ENCODE measurements at places on chromosomes 2 and 18. TPM values are rescaled to one million over a fixed set of nuclear protein-coding genes. Genes with fewer than 3 reads are reported as not detected.

GRCh38 chr2:23574919-23575654 is 190.1 kb downstream of the KLHL29 start:
- H3K4me3 ChIP-seq = no peak overlapping the region
- H3K36me3 ChIP-seq = no peaks in the 10 kb centered on the region
- H3K27me3 ChIP-seq = no peaks in the 10 kb centered on the region
- H3K4me1 ChIP-seq = no peaks in the 10 kb centered on the region

- H3K27ac ChIP-seq = no peak overlapping the region
- H3K36me3 ChIP-seq = no peaks in the 10 kb centered on the region
- H3K27me3 ChIP-seq = no peaks in the 10 kb centered on the region
- no peak for DNase-seq
Observed at GRCh38 chr2:144824306-144825080, 304.6 kb upstream of the ZEB2 start.

CENPA gene
- 17.9 TPM for total RNA-seq

LHCGR gene
- not detected for total RNA-seq

DLX1 gene
- 4.9 TPM for total RNA-seq

GRCh38 chr2:172101821-172102390 is 794 bp downstream of the DLX2 start:
- no peak for DNase-seq
- H3K4me3 ChIP-seq = peak overlapping the region; percentile 50
- no peaks in the 10 kb centered on the region for H3K27me3 ChIP-seq
- H3K36me3 ChIP-seq = no peaks in the 10 kb centered on the region

DNA sequence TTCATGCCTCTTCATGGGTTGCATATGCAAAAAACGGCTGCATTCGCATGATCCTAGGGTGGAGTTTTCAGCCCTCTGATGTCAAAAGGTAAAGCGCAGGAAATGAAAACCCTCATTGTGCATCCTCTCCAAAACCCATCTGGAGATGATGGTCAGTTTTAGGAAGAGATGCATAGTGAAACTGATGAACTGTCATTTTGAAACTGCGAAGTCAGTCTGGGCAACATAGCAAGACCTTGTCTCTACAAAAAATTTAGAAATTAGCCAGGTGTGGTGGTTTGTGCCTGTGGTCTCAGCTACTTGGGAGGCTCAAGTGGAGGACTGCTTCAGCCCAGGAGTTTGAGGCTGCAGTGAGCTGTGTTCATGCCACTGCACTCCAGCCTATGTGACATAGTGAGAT is 2.5 kb upstream of the TTLL4 start:
- no peaks in the 10 kb centered on the region for H3K27me3 ChIP-seq
- no peak overlapping the region for H3K4me3 ChIP-seq
- no peak for DNase-seq
- peaks cover 4% of the 10 kb centered on the region for H3K36me3 ChIP-seq

- H3K4me1 ChIP-seq = no peaks in the 10 kb centered on the region
- no peak overlapping the region for H3K27ac ChIP-seq
- H3K36me3 ChIP-seq = no peaks in the 10 kb centered on the region
- H3K4me3 ChIP-seq = no peak overlapping the region
- H3K27me3 ChIP-seq = no peaks in the 10 kb centered on the region
Observed at GRCh38 chr2:167104691-167105090, 216.4 kb downstream of the XIRP2 start.

LYPD1 gene
- total RNA-seq = 75.9 TPM

USP14 gene
- 38.9 TPM for total RNA-seq

KIAA2012 gene
- 0.03 TPM for total RNA-seq

DNA sequence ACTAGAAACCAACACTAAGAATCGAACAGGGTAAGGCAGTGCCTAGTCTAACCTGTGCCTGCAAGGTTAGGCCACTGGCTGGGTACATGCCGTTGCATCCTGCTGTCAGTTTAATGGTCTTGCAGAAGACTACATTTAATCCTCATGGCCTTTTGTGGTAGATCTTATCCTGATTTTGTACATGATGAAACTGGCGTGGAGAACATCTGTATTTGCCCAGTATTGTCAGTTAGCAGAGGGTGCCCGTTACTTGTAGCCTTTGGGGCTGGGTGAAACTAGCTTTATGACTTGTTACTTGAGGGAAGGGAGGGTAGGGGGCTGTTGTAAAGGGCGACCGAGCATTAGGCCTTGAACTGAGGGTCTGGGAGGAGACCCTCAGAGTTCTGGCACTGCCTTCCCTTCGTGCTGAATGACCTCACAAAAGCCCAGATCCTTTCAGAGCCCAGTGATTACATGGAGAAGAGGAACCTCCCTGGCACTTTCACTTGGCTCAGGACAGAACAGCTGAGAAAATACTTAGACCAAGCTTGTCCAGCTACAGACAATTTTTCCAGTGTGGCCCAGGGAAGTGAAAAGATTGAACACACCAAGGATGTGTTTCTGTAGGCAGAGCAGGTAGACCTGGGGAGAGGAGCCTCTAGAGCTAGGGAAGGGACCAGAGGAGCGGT is 19.5 kb downstream of the SLC20A1 start:
- H3K36me3 ChIP-seq = peaks cover 64% of the 10 kb centered on the region
- H3K27me3 ChIP-seq = no peaks in the 10 kb centered on the region
- no peak overlapping the region for H3K27ac ChIP-seq
- H3K4me3 ChIP-seq = no peak overlapping the region

GRCh38 chr18:35183886-35184285 is 56.9 kb upstream of the ZNF397 start:
- H3K27ac ChIP-seq = no peak overlapping the region
- no peaks in the 10 kb centered on the region for H3K36me3 ChIP-seq
- H3K4me1 ChIP-seq = no peaks in the 10 kb centered on the region
- no peak for DNase-seq
- H3K27me3 ChIP-seq = no peaks in the 10 kb centered on the region

GRCh38 chr2:218834685-218835084 is 3.1 kb upstream of the PRKAG3 start:
- DNase-seq = no peak
- no peak overlapping the region for H3K4me3 ChIP-seq
- no peaks in the 10 kb centered on the region for H3K36me3 ChIP-seq
- peaks cover 7% of the 10 kb centered on the region for H3K27me3 ChIP-seq
- H3K4me1 ChIP-seq = peaks cover 8% of the 10 kb centered on the region

NCKAP1 gene
- 195 TPM for total RNA-seq

RND3 gene
- total RNA-seq = 178 TPM

FSIP2 gene
- total RNA-seq = not detected

- H3K27me3 ChIP-seq = no peaks in the 10 kb centered on the region
- H3K4me3 ChIP-seq = no peak overlapping the region
- no peak overlapping the region for H3K27ac ChIP-seq
- H3K4me1 ChIP-seq = no peaks in the 10 kb centered on the region
- no peak for DNase-seq
- no peaks in the 10 kb centered on the region for H3K36me3 ChIP-seq
Observed at GRCh38 chr2:8394131-8394530, 287.7 kb upstream of the ID2 start.

STPG4 gene
- total RNA-seq = not detected

- no peak for DNase-seq
- no peak overlapping the region for H3K27ac ChIP-seq
- no peaks in the 10 kb centered on the region for H3K36me3 ChIP-seq
- H3K4me3 ChIP-seq = no peak overlapping the region
- no peaks in the 10 kb centered on the region for H3K4me1 ChIP-seq
Observed at GRCh38 chr2:99085421-99085820, 56.1 kb upstream of the C2orf15 start.

UGT1A6 gene
- not detected for total RNA-seq

DNA sequence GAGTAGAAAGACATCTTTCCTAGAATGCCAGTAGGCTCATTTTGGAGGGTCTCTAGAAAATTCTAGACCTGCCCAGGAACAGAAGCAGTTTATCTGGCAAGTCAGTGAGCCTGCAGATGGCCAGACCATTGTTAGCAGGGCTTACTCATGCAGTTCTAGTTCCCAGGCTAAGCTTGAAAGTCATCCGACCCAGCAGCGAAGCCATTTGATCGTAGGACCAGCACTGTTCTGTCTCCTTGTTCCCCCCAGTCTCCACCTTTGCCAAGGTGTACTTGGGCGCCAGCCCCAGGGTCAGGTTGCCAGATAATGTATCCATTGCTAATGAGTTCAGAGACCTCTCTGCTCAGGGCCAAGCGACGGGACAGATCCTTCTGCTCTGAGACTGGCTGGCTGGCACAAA is 70.1 kb downstream of the EPAS1 start:
- DNase-seq = no peak
- no peak overlapping the region for H3K27ac ChIP-seq
- H3K4me1 ChIP-seq = peaks cover 11% of the 10 kb centered on the region
- H3K27me3 ChIP-seq = no peaks in the 10 kb centered on the region

DNA sequence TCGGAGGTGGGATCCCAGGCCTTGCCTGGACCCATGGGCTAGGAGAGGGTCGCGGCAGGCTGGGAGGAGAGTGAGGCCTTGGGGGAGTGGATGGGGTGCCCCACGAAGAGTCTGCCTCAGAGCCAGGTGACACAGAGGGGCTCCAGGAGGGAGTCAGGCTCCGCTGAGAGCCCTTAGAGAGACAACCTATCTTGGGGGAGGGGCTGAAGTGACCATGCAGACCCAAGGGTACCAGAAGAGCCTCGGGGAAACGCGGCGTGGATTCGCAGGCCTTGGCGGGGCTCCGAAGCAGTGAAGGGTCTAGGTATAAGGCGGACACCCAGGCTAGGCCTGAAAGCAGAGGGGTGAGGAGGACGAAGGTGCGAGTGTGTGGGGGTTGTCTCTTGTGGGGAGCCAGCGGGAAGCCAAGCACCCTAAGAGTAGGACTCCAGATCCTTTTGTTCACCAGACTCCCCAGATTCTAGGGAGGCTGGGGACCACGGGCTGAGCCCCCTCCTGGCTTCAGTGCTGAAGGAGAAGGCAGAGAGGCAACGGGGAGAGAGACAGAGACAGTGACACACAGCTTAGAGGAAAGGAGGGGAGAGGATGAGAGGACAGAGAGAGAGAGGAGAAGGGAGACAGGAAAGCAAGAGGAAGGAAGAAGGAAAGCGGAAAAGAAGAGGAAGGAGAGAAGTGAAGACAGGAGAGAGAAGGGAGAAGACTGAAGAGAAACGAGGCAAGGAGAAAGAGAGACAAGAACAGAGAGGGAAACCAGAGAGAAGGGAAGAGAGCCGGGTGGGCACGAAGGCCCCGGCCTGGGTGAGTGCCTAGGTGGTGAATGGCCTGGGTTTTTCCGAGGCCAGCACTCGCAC is 1.1 kb upstream of the HOXD11 start:
- H3K27me3 ChIP-seq = peaks cover 52% of the 10 kb centered on the region
- DNase-seq = no peak
- no peak overlapping the region for H3K4me3 ChIP-seq
- H3K4me1 ChIP-seq = peaks cover 9% of the 10 kb centered on the region

SPHKAP gene
- total RNA-seq = not detected

DNA sequence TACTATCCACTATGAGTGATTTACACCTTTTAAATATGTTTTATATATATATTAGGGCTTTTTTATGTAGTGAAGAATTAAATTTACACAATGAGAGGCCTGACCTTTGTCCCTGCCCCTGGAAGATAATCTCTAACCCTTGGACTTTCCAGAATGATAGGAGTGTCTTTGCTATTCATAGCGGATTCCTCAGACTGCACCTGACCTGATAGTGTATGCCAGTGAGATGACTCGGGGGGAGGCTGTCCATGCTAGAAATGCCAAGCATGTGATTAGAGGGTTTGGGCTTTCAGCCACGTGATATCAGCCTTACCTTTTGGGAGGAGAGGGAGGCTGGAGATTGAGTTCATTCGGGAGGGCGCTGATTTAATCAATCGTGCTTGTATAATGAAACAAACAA is 44.1 kb upstream of the LHCGR start:
- no peaks in the 10 kb centered on the region for H3K27me3 ChIP-seq
- H3K4me1 ChIP-seq = no peaks in the 10 kb centered on the region
- no peaks in the 10 kb centered on the region for H3K36me3 ChIP-seq
- H3K27ac ChIP-seq = no peak overlapping the region
- H3K4me3 ChIP-seq = no peak overlapping the region
- DNase-seq = no peak

PAIP2B gene
- 0.34 TPM for total RNA-seq

- H3K36me3 ChIP-seq = no peaks in the 10 kb centered on the region
- H3K27me3 ChIP-seq = no peaks in the 10 kb centered on the region
- DNase-seq = no peak
Observed at GRCh38 chr2:55452879-55453278, 33.2 kb upstream of the CCDC88A start.

TMEM37 gene
- not detected for total RNA-seq

DNA sequence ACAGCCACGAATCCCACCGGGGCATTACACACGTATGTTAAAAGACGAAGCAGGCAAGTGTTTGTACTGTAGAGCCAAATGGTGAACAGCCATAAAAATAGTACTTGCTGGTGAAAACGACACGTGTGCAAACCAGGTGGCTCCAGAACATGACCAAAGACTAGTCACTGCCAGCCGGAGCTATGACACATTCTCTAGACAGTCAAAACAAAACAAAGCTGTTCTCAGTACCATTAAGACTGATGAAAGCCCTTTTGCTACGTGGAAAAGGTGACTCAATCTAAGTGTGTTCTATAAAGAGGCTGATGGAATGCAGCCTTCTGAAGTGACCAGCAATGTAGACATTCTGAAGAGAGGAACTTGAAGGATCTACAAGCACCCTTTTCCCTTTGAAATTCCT is 367.7 kb upstream of the NETO1 start:
- no peaks in the 10 kb centered on the region for H3K36me3 ChIP-seq
- no peaks in the 10 kb centered on the region for H3K4me1 ChIP-seq
- no peak overlapping the region for H3K27ac ChIP-seq
- no peak overlapping the region for H3K4me3 ChIP-seq
- H3K27me3 ChIP-seq = no peaks in the 10 kb centered on the region
- DNase-seq = peak; percentile 19

DNA sequence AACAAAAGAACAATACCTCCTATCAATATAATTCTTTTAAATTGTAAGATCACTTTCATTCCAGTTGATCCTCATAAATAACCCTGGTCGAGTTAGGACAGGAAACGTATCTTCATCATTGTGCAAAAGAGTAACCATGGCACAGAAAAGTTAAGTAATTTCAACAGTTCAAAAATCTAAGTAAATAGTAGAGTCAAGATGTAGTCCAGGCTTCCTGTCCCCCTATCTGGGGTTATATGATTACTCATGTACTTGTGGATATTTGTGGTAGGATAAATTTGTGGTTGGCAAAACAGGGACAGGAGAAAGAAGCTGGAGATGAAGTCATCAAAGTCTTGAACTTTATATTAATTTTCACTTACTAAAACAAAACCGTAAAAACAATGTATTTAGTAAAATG is 772.6 kb downstream of the TSN start:
- H3K4me1 ChIP-seq = no peaks in the 10 kb centered on the region
- H3K27ac ChIP-seq = no peak overlapping the region
- H3K4me3 ChIP-seq = no peak overlapping the region
- no peaks in the 10 kb centered on the region for H3K27me3 ChIP-seq
- no peak for DNase-seq
- H3K36me3 ChIP-seq = no peaks in the 10 kb centered on the region

GRCh38 chr2:84919885-84920580 is 14.6 kb downstream of the TMSB10 start:
- H3K27me3 ChIP-seq = no peaks in the 10 kb centered on the region
- H3K36me3 ChIP-seq = no peaks in the 10 kb centered on the region
- peak; percentile 91 for DNase-seq

ZSWIM2 gene
- total RNA-seq = not detected

- H3K4me3 ChIP-seq = no peak overlapping the region
- H3K27ac ChIP-seq = no peak overlapping the region
- DNase-seq = no peak
- no peaks in the 10 kb centered on the region for H3K36me3 ChIP-seq
- no peaks in the 10 kb centered on the region for H3K4me1 ChIP-seq
Observed at GRCh38 chr2:218622606-218623365, 15.1 kb downstream of the PLCD4 start.
